ENCODE measurements at places on chromosomes 3 and 15.

- no peak for DNase-seq
Measured at GRCh38 chr3:73433687-73434086, 191.1 kb downstream of the PDZRN3 start.

- DNase-seq = no peak
Measured at GRCh38 chr15:78393137-78393536, 44.9 kb upstream of the IREB2 start.

DNA sequence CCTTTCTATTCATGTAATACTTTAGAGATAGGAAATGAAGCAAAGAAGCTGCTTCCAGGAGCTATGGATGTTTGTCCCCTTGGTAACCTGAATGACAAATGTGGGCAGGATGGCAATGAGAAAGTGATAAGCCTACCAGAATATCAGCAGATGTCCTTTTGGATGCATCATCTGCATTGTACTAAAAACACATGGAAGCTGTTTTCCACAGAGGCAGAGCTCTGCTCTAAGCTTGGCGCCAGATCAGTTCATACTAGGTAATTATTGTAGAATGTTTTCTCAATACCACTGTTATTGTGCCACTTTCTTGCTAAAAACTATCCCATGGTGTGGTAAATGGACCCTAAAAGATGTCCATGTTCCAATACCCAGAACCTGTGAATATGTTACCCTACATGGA is 100.2 kb downstream of the DTWD1 start:
- DNase-seq = no peak

- no peak for DNase-seq
Measured at GRCh38 chr3:136512381-136512780, 239.8 kb downstream of the STAG1 start.

- no peak for DNase-seq
Measured at GRCh38 chr3:148379763-148380382, 317.8 kb upstream of the AGTR1 start.

DNA sequence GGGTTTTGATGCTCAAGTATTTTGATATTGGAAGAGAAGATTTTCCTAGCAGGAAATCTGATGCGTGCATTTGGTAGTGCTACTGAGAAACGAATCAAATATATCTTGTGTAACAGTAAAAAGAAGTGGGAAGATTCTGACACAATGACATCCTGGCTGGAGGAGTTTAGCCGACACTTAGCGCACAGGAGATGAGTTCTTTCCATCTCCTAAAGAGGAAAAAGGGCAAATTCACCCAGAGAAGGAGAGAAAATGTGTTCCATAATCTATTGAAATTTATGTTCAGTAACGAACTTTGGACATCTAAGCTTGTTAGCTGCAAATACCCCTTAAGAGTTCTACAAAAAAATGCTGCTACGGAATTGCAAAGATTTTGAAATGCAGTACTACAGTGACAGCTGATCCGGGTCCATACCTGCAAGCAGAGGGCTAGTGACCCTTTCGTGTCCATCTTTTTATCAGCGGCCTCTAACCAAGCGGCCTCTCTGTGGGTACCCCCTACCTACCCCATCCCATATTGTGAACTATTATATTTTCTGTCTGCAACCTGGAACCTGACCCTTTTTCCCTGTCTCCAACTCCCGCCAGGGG is 971 bp downstream of the CPOX start:
- DNase-seq = no peak

DNA sequence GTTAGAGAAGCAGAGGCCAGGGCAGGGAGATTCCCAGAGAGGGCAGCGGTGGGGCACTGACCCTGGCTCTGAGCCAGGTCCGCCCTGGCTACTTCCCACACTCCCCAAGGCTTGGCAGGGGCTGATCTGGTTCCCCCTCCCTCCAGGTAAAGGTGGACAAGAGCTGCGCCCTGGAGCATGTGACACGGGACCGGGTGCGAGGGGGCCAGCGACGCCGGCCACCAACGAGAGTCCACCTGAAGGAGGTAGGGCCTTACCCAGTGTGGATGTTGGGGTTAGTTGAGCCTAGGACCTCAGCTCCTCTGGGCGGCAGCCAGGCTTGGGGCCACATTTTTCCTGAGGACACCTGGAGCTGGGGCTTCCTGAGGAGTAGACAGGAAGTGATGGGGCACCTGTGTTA is 19.6 kb downstream of the PLEKHO2 start:
- DNase-seq = no peak

DNA sequence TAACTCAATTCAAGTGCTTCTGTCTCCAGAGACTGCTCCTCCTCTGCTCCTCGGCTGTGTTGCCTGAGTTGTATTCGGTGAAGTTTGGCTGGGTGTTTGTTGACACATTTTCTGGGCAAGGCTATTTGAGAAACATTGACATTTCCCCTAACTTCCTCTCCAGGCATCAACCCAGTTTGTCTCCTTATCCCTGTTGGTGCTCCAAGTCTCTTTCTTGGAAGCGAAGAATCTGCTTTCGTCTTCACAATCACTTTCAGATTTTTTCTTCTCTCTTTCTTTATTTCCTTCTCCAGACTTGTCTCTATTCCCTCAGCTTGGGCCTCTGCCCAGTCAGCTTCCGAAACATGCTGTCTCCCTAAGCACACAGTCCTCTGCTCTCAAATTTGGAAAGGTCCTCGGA is 84.7 kb downstream of the ETV5 start:
- DNase-seq = no peak
